Renal cortex interstitium (tissue), 15 donors: ENCODE measurements at places on chromosomes 7 and 10.
A peak's percentile ranks its signal among the peaks of the same experiment; 100 is the strongest.

DNA sequence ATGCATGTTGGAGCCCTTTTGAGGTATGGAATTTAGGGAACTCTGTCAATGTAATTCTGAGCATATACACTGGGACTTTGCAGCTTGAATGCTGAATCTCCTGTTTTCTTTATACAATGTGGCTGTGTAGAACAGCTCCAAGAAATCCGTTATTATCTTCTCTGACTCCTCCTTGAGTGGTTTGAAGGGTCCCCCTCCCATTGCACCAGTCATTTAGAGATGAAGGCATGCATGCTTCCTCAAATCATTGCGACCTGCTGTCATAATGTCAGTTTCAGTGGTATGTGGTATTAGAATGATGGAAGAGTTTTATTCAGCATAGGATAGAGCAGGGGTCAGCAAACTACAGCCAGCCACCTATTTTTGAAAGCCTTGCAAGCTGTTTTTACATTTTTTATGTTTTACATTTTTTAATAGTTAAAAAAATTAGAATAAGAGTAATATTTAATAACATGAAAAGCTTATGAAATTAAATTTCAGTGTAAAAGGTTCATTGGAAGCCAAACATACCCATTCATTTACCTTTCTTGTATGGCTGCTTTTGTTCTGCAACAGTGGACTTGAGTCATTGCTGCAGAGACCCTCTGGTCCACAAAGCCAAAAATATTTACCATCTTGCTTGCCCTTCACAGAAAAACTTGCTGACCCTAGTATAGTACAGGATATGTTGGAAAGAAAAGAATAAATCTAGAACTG lies 8.1 kb downstream of the STK17A start:
- no peak for DNase-seq

GRCh38 chr10:7491949-7492659 lies 81.3 kb upstream of the SFMBT2 start:
- DNase-seq = no peak

DNA sequence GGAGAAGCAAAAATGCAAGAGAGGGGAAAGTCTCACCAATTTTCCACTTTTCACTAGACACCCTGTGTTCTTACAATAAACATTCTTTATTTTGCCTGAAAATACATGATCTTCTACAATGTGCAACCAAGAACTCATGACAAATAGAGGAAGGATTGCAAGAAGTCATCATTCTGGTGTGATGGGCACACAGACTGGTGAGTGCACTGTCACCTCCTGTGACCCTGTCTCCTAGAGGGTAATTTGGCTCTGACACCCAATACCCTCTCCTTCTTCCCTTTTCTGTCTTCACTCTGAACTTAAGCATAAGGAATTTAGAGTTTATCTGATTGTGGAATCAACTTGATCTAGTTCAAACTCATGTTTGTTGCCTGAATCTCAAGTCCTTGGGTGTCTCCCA lies 153.7 kb downstream of the SH2D4B start:
- no peak for DNase-seq

GRCh38 chr10:24007359-24007758 lies 201.6 kb upstream of the KIAA1217 start:
- DNase-seq = no peak

DNA sequence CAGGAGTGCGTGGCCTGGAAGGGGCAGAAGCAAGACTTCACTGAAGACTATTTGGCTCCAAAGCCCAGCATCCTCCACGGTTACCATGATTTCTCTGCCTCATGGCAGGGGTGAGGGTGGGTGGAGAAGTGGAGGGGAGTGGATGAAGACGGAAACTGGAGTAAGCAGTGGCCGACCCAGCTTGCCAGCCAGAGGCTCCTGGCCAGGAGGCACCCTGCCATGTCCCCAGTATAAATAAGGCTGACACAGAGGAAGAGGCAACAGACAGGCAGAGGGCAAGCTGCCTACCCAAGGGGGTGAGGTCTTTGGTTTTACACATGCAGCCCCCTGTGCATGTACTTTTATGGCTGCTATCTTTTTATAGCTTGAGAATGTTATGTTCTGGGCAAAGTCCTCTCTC lies 102.6 kb upstream of the TBX20 start:
- no peak for DNase-seq

DNA sequence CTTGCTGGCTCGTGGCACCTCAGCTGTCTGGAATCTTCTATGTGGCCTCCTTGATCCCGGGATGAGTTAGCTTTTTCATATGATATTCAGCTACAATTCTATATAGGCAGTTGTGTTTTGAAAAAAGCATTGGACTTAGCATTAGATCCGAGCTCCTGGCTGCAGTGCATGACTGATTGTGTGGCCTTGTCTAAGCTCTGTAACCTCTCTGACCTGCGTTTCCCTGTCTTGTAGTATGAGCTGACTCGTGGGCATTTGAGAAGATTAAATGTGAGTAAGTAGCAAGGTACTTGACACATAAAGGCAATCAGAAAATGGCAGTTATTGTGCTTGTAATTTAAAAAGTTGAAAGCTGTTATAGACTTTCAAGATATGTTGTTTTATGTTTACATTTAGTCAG lies 85.9 kb downstream of the CCNY start:
- DNase-seq = no peak

GRCh38 chr10:98920807-98921206 lies 314.8 kb downstream of the HPSE2 start:
- peak; percentile 26 for DNase-seq

GRCh38 chr7:1541431-1542162 lies 11.1 kb downstream of the MAFK start:
- DNase-seq = no peak

- DNase-seq = no peak
Observed at GRCh38 chr10:30647089-30647488, 17.5 kb upstream of the LYZL2 start.

DNA sequence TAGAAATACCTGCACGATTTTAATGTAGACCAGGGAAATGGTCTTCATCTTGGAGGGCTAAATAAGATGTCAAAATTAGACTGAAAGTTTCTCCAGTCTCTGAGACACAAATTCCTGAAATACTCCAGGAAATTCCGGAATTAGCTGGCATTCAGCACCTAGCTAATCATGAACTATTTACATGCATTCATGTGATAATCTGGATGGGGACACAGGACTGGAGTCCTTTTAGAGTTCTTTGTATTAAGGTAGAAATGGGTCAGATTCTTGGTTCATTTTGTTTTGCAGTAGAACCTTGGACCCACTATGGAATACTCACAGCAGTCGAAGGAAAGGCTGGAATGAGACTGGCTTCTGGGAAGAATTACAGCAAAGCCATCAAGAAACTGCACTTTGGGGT lies 65.3 kb upstream of the MDFIC start:
- DNase-seq = no peak

- DNase-seq = no peak
Observed at GRCh38 chr10:117112220-117112619, 25.9 kb downstream of the VAX1 start.
